ENCODE measurements at places on chromosomes 4 and X.

DNA sequence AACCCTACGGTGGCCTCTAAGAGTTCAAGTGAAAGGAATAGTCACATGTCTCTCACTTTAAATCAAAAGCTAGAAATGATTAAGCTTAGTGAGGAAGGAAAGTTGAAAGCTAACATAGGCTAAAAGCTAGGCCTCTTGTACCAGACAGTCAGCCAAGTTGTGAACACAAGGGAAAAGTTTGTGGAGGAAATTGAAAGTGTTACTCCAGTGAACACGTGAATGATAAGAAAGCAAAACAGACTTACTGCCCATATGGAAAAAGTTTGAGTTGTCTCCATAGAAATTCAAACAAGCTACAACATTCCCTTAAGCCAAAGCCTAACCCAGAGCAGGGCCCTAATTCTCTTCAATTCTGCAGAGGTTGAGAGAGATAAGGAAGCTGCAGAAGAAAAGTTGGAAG lies 51.5 kb upstream of the RAB9B start:
- DNase-seq = no peak

GRCh38 chr4:82957045-82957444 lies 53.6 kb downstream of the LIN54 start:
- DNase-seq = no peak

- DNase-seq = peak; percentile 52
These were observed 1.2 kb downstream of the PPARGC1A start for GRCh38 chr4:23888421-23889319.

DNA sequence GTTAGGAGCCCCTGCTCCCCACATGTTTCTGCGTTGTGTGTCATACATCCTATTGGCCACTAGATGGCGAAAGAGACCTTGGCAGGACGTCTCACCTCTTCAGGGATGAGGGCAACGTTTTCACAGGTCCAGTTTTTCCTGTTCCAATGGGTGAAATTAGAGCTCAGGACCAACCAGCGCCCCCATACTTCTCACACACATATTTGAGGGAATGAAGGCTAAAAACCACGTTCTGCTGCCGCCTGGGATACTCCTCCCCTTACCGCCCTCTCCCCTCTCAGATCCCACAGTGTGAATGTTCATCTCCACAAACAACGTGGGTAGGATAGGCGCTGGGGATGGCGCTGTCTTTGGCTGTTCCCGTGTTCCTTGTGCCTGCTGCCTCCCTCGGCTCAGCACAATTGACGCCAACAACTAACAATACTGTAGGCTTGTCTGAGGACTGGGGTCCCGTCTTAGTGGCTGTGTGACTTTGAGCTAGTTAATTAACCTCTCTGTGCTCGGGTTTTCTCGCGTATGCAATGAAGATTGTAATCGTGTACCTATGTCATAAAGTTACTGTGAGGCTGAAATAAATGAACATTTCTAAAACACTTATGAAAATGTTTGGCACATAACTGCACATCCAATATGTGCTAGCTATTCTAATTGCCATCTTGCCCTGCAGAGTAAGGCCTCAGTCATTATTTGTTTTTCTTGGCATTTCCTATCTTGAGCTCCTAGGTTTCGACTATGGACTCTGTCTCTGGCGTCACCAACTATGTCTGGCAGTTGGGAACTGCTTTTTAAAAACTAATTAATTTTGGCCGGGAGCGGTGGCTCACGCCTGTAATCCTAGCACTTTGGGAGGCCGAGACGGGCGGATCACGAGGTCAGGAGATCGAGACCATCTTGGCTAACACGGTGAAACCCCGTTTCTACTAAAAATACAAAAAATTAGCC lies 181.3 kb upstream of the STK26 start:
- no peak for DNase-seq

GRCh38 chr4:174702979-174703478 lies 126.0 kb downstream of the GLRA3 start:
- DNase-seq = no peak

GRCh38 chrX:72371405-72371804 lies 65.7 kb upstream of the CITED1 start:
- DNase-seq = no peak

DNA sequence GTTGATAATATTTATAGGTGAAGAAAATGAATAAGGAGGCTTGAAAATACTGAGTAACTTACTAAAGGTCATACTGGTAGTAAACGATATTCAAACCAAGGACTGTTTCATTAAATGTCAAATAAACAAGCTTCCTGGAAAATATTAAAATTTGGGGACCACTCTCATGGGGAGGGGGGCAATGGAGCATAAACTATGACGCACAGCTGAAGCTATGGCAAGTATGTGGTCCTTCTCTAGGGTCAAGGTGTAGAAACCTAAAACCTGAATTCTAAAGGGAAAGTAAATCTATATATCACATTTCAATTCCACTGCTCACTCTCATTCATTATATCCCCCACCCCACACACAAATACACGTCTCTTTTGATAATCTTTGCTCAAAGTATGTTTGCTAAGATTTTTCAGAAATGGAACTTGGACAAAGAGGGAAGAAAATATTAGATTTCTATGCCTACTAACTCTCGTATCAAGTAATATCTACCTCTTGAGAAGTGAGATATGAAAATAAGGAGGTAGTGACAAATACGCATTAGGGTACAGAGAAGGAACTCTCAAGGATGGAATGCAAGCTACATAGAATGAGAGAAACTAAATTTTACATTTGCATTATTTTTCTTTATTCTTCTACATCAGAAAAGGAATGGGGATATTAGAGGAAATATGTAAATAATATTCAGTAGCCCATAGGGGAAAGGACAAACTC lies 84.6 kb downstream of the PDS5A start:
- DNase-seq = no peak

- DNase-seq = no peak
These were observed 41.9 kb downstream of the LEF1 start for GRCh38 chr4:108126806-108127205.

GRCh38 chrX:150240643-150240970 lies 122.5 kb upstream of the MAMLD1 start:
- no peak for DNase-seq

- peak; percentile 63 for DNase-seq
These were observed 16.3 kb upstream of the ZNF827 start for GRCh38 chr4:145954924-145955339.

- no peak for DNase-seq
These were observed 8.4 kb upstream of the CBR4 start for GRCh38 chr4:169018406-169018805.

GRCh38 chr4:183263787-183264386 lies 56.2 kb downstream of the CLDN22 start:
- no peak for DNase-seq

DNA sequence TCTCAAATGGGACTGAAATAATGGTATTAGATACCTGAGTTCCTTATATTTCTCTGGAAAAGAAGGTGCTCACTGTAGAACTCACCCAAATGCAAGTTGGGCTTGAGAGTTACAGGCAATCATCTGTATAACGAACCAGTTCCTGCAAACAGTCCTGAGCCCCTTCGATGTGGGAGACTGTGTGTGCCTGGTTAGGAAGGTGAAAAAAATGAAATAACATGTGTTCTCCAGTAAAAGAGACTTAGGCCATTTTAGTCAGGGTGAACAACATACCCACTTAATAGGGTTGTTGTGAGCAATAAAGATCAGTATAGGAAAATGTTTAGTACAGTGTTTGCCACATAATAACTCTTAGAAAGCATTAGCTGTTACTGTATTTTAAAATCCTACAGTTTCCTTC lies 23.4 kb downstream of the STIM2 start:
- no peak for DNase-seq

- no peak for DNase-seq
These were observed 128.4 kb downstream of the SH3RF1 start for GRCh38 chr4:169142391-169142790.

DNA sequence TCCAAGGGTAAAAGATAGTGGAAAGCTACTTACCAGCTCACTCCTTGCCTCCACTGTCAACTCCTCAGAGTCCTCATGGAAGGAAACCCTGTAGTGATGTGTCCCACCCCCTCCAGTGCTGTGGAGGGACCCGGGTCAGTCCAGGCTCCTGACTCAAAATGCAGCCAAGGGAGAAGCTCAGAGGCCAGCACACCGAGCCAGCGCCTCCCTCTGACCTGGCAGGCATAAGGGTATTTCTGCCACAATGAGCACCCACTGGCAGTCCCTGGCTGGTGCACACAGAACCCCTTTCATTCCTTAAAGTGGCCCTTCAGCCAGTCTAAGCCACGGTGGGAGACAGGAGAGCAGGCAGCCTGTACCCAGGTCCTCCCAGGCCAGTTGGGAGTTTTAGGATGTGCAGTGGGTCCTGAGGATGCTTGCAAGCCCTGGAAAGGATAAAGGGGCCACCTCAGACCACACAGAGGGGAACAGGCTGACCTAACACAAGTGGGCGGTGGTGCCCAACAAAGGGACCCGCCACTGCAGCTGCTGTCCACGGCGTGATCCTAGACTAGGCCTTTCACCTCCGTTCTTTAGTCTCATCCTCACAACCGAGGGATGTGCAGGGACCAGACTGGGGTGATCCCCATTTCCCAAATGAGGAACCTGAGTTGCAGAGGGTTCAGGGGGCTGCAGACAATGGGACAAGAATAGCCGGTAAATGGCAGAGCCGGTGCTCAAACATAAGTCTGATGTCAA lies 5.7 kb downstream of the JAKMIP1 start:
- DNase-seq = no peak

- no peak for DNase-seq
These were observed 383.9 kb downstream of the DCAF12L2 start for GRCh38 chrX:125782184-125782583.

DNA sequence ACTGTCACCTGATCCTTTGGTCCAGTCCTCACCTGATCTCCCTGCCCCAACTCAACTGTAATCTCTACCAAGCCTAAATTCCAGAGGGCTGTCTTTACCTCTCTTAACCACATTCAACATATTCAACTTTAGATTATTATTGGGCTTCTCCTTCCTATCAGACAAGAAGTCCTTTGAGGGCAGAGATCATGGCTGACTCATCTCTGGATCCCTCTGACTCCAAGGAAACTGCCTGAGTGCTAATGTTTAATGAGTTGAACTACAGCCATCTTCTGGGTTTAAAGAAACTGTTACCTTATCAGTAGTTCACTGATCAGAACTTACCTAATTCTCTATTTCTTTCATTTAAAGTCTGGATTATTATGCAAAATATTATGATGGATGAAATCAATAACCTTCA lies 135.7 kb downstream of the GPC3 start:
- no peak for DNase-seq

DNA sequence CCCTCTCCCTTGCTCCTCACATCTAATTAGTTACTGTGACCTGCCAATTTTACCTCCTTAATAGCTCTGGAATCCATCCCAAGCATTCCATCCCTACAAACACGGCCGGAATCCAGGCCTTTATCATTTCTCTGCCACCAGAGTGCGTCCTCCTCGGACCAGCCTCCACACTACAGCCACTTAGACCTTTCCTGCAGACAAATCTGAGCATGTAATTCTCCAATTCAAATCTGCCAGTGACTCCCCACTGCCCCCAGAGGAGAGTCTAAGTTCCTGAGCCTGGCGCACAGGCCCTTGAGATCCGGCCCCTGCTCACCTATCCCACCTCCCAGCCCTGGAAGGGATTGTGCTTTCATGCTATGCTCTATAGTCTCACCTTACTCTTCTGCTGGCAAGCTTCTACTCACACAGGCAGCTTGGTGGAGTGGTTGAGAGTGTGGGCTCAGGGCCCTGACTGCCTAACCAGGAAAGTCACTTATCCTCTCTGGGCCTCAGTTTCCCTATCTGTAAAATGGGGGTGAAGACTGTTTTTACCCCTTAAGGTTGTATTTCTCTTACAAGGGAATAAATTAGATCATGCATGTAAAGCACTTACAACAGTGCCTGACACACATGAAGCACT lies 31.2 kb downstream of the PJA1 start:
- peak; percentile 62 for DNase-seq

DNA sequence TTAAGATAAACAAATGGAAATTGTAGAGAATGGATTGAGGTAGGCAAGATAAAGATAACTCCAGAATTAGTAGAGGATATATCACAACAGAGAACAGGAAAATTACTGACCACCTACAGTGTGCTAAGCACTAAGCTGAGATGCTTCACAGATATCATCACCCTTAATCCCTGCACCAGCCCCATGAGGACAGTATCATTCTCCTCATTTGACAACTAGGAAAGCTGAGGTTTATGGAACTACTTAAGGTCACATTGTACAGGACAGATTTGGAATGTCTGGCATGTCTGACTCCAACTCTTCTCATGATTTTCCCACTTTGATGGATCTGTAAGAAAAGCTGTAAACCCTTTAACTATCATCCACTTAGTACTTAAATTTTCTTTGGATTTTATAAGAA lies 95.5 kb downstream of the CASK start:
- DNase-seq = no peak

- no peak for DNase-seq
These were observed 194.7 kb upstream of the LNX1 start for GRCh38 chr4:53785996-53786395.

- peak; percentile 25 for DNase-seq
These were observed 34.3 kb downstream of the NLGN3 start for GRCh38 chrX:71178908-71179307.

DNA sequence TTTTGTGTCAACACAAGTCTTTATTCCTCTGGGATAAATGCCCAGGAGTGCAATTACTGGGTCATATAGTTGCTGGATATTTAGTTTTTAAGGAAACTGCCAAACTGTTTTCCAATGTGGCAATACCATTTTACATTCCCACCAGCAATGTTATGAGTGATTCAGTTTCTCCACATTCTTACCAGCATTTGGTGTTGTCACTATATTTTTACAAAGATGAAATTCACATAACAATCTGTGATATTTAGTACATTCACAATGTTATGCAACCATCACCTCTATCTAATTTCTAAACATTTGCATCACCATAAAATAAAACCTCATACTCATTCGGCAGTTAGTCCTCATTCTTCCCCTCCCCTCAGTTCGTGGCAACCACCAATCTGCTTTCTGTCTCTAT lies 75.0 kb downstream of the MAMLD1 start:
- DNase-seq = no peak

GRCh38 chr4:108094131-108094530 lies 74.6 kb downstream of the LEF1 start:
- no peak for DNase-seq

DNA sequence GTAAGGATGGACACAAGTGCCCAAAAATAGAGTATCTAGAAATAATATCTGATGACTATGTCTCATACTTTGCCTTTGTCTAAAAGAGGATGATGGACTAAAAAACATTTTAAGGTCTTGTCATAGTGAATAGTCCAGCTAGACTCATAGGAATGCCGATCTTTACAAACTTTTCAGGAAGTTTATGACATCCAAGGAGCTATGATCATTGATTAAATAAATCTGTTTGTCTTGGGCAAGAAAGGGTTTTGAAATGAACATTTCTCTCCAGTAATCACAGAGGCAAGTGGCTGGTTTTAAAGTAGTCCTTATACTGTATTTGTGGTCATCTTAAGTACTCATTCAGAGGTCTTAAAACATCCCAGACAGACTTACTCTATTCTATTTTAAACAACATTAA lies 109.8 kb downstream of the MAPK10 start:
- DNase-seq = no peak

DNA sequence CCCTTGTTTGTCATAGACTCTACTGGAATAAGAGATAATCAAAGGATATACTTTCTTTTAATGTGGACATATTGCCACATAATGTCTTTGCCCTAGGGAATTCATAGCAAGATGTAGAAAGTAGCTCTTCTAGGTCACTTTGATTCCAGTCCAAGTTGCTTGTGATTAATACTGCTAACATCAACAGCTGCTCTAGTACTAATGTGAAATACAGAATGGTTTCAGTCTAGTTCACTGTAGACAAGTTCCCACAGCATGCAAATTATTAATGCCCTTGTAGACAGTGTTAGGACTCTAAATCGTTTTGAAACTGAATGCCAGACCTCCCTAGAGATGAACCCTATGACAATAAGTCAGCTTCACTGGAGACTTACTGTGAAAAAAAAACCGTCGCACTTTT lies 494.6 kb upstream of the ATOH1 start:
- no peak for DNase-seq
